ENCODE measurements at places on chromosomes 5 and 9. TPM values are rescaled to one million over a fixed set of nuclear protein-coding genes. Genes with fewer than 3 reads are reported as not detected.

CEL gene
- total RNA-seq: 0.38 TPM

RGMB gene
- total RNA-seq: 9.1 TPM

ADGRV1 gene
- total RNA-seq: 0.76 TPM

TOR2A gene
- total RNA-seq: 12.8 TPM

TOR1B gene
- 26.1 TPM for total RNA-seq

ORM2 gene
- not detected for total RNA-seq

NUP155 gene
- 18.6 TPM for total RNA-seq

LCN1 gene
- not detected for total RNA-seq

ZDHHC11B gene
- total RNA-seq: 1.2 TPM

CREB3 gene
- total RNA-seq: 62.8 TPM

ANKRD31 gene
- total RNA-seq: 0.05 TPM

NINJ1 gene
- total RNA-seq: 83.0 TPM

FBP2 gene
- total RNA-seq: not detected

SH3TC2 gene
- 0.29 TPM for total RNA-seq

SLC23A1 gene
- total RNA-seq: 1.5 TPM

ZDHHC11 gene
- total RNA-seq: 11.1 TPM

OR1J2 gene
- not detected for total RNA-seq

GMCL2 gene
- total RNA-seq: not detected

EPB41L4B gene
- 5.9 TPM for total RNA-seq

ESM1 gene
- not detected for total RNA-seq

SLC34A3 gene
- total RNA-seq: 0.07 TPM

RNF20 gene
- 26.3 TPM for total RNA-seq

SMIM33 gene
- total RNA-seq: not detected

IFNA2 gene
- total RNA-seq: not detected

KCNN2 gene
- total RNA-seq: 0.15 TPM

NOXA1 gene
- total RNA-seq: 1.4 TPM

SLC22A4 gene
- 4.1 TPM for total RNA-seq

PCDHGB2 gene
- total RNA-seq: 0.09 TPM
